ENCODE measurements at places on chromosomes 2 and 18. TPM values are rescaled to one million over a fixed set of nuclear protein-coding genes. Genes with fewer than 3 reads are reported as not detected.

- H3K4me3 ChIP-seq: peak within 1 kb of the TSS; percentile 54
- H3K4me1 ChIP-seq: no peaks in the 10 kb centered on the region
- H3K27ac ChIP-seq: no peak within 1 kb of the TSS
Measured at GRCh38 chr2:23384551-23385343, at the start of gene KLHL29. TSS of gene KLHL29 (plus strand) at chr2:23385179. CDS start at chr2:23562197, 177,018 bp downstream.

GRCh38 chr2:25897506-25897905, 19.2 kb upstream of the ASXL2 start:
- no peak for DNase-seq
- no peaks in the 10 kb centered on the region for H3K4me1 ChIP-seq
- H3K27ac ChIP-seq: no peak overlapping the region
- H3K27me3 ChIP-seq: no peaks in the 10 kb centered on the region
- H3K4me3 ChIP-seq: no peak overlapping the region

DNA sequence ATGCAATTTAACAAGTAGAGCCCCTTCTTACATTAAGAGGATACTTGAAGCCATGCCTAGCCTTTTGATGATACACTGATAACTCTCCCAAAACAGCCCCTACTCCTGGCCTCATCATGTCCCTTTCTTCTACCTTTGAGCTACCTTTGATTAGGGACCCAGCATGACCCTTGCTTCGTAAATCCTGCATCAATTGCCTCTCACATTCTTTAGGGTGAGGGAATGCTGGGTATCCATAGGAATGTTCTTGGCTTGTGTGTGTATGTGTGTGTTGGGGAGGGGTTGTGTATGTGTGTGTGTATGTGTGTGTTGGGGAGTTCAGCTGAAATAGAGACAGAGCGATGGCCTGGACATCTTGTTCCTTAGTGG, 5.3 kb upstream of the KRCC1 start:
- no peak for DNase-seq
- no peaks in the 10 kb centered on the region for H3K36me3 ChIP-seq
- no peaks in the 10 kb centered on the region for H3K27me3 ChIP-seq
- H3K27ac ChIP-seq: no peak overlapping the region
- no peaks in the 10 kb centered on the region for H3K4me1 ChIP-seq

DNA sequence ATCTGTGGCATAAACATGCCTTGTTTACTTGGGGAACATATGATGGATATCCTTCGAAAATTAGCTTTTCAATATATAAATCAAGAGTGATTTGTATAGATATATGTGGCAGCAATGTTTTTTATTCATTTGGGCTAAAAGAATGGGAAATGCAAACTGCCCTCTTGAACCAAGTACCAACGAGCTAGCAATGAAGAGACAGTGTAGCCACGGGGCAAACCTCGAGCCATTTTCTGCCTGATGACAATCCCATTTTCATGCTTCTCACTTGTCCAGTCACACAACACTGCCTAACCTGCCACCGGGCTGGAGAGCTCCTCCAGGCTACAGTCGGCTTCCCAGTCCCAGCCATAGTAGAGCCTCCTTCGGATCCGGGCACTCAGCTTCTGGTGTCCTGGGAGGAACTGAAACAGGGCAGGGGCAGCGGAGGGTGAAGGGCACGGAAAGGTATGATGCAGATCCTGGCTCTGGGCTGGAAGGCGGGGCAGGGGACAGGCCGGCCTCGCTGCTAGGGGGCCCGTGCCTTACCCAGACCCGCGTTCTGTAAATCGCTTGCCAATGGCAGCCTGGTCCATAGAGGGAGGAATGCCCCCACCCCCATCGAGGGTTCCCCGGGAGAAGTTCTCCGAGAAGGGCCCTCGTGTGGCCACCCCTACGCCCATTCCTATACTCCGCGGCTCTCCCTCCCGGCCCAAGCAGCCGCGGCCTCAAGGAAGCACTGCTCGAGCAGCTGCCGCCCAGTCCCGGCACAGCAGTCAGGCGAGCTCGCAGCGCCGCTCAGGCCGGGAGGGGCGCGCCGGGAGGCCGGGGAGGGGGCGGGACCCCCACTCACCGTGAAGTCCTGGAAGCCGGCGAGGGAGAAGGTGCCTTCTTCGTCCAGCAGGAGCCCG, 552 bp downstream of the CNPPD1 start:
- DNase-seq: peak; percentile 47
- H3K27me3 ChIP-seq: no peaks in the 10 kb centered on the region
- H3K4me1 ChIP-seq: peaks cover 5% of the 10 kb centered on the region
- peaks cover 41% of the 10 kb centered on the region for H3K36me3 ChIP-seq
- H3K27ac ChIP-seq: peak overlapping the region; percentile 99
- H3K4me3 ChIP-seq: peak overlapping the region; percentile 79

DNA sequence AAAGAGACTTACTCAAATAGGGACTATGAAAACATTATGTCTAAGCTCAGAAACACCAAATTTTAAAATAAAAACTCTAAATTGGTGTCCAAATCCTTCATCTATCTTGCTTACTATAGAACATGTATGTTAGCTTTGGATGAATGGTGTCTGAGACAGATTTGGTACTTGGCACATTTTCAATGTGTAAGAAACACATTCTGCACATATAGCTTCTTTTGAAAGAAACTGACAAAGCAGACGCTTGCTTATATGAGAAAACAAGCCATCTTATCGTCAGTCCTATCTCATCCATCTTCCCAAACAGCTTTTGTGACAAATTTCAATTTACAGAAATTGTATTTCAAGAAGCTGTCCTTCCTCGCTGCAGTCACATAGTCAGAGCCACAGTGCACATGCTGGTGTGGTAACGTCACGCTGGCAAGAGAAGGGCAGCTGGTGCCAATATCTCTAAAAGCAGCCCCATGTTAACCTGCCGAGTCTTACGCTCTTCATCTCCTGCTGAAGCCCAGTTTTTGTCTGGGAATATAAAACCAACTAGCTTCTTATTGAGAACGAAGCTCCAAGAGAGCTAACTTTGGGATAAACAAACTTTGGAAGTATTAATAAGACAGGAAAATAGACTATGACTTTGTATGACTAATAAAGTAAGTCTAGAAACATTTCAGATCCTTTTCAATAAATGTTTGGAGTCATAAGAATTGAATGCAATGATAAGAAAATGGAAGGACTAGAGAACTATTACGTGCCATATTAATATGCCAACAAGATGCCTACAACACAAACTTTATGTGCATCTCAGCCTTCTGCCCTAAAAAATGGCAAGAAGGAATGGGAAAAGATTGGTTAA, 74.9 kb upstream of the TFCP2L1 start:
- H3K4me3 ChIP-seq: no peak overlapping the region
- H3K27me3 ChIP-seq: no peaks in the 10 kb centered on the region
- H3K36me3 ChIP-seq: peaks cover 52% of the 10 kb centered on the region
- no peaks in the 10 kb centered on the region for H3K4me1 ChIP-seq
- no peak for DNase-seq
- H3K27ac ChIP-seq: peak overlapping the region; percentile 75

DNA sequence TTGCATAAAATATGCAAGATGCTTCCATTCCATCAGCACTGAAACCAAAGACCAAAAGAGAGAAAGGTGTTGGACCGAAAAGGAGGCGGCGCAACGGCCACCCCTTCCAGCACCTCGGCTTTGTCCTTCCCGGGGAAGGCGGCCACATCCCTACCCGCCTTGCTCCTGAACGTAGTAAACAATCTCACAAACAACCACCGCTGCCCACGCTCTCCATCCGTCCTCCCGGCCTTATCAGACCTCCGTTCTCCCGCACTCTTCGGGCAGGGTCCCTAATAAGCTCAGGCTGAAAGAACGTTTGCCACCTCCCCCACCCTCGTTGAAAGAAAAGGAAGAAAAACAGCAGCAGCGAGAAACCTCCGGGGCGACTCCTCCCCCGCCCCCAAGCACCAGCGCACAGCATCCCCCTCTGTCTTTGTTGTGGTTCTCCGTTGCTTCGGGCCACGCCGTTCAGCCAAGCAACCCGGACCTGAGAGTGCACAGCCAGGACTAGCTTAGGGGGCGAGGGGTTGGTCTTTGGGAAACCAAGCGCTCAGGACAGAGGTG, 4.4 kb downstream of the EVX2 start:
- H3K36me3 ChIP-seq: no peaks in the 10 kb centered on the region
- no peak overlapping the region for H3K4me3 ChIP-seq
- DNase-seq: peak; percentile 44

DNA sequence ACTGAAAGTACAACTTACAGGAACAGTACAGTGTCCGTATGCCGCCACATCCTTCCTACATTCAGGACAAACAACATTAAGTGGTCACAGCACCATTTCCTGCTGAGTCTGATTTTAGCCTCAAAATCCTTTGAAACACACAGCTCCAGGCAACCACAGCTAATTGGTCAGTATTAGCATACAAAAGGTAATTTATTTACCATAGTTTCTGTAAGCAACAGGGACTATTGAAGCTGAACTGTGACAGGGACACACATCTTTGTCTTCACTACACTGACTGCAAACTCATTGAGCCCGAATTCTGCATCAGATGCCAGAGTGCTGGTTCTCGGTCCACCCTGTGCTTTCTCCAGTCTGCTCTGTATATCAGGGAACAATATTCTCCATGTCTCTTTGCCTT, 151.8 kb downstream of the ST6GAL2 start:
- H3K4me1 ChIP-seq: no peaks in the 10 kb centered on the region
- H3K27me3 ChIP-seq: no peaks in the 10 kb centered on the region
- no peak overlapping the region for H3K27ac ChIP-seq
- H3K4me3 ChIP-seq: no peak overlapping the region
- DNase-seq: no peak

GRCh38 chr2:144682248-144682647, 162.3 kb upstream of the ZEB2 start:
- H3K27ac ChIP-seq: no peak overlapping the region
- no peak overlapping the region for H3K4me3 ChIP-seq
- no peaks in the 10 kb centered on the region for H3K27me3 ChIP-seq
- H3K4me1 ChIP-seq: no peaks in the 10 kb centered on the region
- no peaks in the 10 kb centered on the region for H3K36me3 ChIP-seq

DNA sequence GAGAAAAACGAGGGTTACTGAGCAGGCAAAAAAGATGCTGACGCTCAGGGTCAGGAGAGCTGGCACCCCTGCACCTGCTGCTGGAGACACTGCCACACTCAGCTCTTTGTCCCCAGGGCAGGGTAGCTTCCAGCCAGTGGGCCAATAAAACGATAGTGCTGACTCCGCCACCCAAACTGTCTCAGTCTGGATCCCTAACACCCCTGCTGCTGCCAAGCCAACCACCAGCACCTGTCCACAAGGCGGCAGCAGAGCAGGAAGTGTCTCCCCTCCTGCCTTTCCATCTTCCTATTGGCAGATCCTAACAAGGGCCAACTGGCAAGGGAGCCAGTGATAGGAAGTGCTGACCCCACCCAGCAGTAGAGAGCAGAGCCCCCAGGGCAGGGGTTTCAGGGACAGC, 531.5 kb upstream of the SALL3 start:
- no peaks in the 10 kb centered on the region for H3K4me1 ChIP-seq
- no peaks in the 10 kb centered on the region for H3K36me3 ChIP-seq
- no peak for DNase-seq
- H3K27me3 ChIP-seq: no peaks in the 10 kb centered on the region
- no peak overlapping the region for H3K4me3 ChIP-seq

DNA sequence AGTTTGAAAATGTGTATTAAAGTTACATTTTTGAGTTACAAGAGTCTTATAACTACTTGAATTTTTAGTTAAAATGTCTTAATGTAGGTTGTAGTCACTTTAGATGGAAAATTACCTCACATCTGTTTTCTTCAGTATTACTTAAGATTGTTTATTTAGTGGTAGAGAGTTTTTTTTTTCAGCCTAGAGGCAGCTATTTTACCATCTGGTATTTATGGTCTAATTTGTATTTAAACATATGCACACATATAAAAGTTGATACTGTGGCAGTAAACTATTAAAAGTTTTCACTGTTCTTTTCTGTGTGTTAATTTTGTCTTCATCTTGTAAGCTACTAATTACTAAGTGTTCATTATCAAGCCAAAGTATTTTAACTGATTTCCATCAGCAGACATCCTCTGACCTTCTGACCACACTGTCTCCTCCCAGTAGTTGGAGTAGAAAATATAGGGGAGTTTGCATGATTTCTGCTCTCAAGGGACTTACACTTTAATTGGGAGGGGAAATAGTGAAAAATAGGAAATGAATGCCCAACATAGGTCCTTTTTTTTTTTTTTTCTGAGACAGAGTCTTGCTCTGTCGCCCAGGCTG, 4.3 kb downstream of the PMAIP1 start:
- H3K36me3 ChIP-seq: no peaks in the 10 kb centered on the region
- H3K27me3 ChIP-seq: peaks cover 62% of the 10 kb centered on the region
- no peak overlapping the region for H3K27ac ChIP-seq
- no peak overlapping the region for H3K4me3 ChIP-seq

DNA sequence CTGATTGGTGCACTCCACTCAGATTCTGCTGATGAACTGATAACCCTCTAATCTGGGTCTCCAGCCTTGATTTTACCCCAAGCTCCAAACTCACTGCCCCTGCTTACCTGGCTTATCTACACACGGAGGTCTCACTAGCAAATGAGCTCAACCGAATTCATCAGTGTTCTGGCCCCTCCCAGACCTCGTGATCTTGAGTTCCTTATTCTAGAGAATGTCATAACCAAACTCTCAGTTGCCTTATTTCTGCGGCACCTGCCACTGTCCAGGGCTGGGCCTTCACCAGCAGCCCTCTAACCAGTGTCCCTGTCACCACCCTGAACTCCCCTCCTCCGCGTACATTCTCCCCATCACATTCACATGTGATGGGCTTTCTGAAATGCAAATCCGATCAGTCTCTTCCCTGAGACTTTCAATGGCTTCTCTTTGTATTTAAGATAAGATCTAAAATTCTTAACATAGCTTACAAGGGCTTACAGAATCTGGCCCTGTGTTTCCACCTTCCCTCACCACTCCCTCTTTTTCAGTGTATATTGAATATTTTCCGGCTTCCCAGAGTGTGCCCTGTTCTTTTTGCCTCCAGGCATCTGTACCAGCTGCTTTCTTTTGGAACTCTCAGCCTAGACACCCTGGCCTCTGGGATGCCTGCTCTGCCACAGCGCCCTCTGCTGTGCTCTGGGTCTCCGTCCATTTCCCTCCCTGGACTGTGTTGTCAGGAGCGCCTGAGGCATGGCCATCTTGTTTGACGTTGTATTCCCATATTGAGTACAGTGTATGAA, 31.1 kb downstream of the NAB1 start:
- H3K4me3 ChIP-seq: no peak overlapping the region
- H3K27me3 ChIP-seq: no peaks in the 10 kb centered on the region
- H3K36me3 ChIP-seq: peaks cover 1% of the 10 kb centered on the region
- no peak for DNase-seq
- H3K27ac ChIP-seq: no peak overlapping the region

DNA sequence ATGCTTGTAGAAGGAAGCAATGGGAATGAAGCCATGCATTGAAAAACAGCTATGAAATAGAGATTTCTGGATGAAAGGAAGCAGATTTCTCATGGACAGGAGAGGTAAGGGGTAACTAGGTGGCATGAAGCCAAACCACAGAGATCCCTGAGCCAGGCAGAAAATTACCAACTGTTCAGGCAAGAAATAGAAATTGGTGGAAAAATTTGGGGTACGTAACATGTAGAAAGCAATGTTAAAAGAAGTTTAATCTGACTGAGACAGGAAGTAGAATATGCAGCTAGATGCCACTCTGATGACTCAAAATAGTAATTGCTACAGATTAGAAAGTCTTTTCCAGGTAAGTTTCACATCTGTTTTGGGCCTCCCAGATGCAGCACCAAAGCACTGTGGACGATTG, 928.5 kb upstream of the CELF4 start:
- no peaks in the 10 kb centered on the region for H3K36me3 ChIP-seq
- DNase-seq: no peak
- no peak overlapping the region for H3K4me3 ChIP-seq

The SEPTIN10 gene
- polyA plus RNA-seq: 30.2 TPM

The SETBP1 gene
- 2.6 TPM for polyA plus RNA-seq

The PRSS56 gene
- not detected for polyA plus RNA-seq

The SLC9A2 gene
- 0.04 TPM for polyA plus RNA-seq

The CLEC4F gene
- 0.34 TPM for polyA plus RNA-seq

The AQP12A gene
- not detected for polyA plus RNA-seq

The KCNF1 gene
- 0.06 TPM for polyA plus RNA-seq

The SERPINB2 gene
- 4.3 TPM for polyA plus RNA-seq

The GPR45 gene
- polyA plus RNA-seq: not detected

The CHRND gene
- not detected for polyA plus RNA-seq

The KCNS3 gene
- polyA plus RNA-seq: 23.5 TPM

Measured in lung (tissue), 17 donors.